ENCODE measurements at places on chromosomes 7 and 10.

DNA sequence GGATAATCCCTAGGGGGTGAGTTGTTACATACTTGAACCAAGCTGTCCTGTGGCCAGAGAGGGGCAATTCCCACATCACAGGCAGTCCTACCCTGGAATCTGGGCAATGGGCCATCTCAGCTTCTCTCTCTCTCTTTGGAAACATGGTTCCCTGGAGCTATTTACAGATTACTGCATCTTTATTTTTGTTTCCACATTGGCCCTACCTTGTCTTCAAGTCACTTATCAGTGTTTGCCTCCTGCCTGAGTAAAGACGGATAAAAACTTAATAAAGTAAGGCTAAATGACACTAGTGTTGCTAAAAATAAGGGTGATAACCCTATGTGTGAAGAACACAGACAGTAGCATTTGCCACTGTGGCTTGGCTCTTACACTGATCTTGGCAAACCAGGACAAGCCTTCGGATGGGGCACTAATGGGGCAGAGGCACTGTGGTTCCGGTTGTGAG lies 228.2 kb downstream of the GFRA1 start:
- DNase-seq: no peak

DNA sequence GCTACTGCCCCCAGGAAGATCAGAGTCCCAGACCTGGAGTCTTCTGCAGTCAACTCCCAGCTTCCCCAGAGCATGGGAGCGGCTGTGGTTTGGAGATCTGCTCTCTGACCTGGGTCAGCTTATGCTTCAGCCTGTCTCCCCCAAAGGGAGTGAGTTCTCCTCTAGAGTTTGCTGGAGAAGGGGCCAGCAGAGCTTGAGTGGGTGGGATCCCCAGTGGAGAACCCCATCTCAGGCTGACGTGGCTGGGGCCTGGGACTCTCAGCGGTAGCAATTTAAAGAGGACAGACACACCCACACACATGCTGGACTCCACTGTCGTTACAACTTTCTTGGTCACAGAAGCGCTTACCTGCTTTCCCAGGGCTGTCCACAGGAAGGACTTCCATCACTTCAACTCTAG lies 6.3 kb downstream of the UNC5B start:
- DNase-seq: no peak

DNA sequence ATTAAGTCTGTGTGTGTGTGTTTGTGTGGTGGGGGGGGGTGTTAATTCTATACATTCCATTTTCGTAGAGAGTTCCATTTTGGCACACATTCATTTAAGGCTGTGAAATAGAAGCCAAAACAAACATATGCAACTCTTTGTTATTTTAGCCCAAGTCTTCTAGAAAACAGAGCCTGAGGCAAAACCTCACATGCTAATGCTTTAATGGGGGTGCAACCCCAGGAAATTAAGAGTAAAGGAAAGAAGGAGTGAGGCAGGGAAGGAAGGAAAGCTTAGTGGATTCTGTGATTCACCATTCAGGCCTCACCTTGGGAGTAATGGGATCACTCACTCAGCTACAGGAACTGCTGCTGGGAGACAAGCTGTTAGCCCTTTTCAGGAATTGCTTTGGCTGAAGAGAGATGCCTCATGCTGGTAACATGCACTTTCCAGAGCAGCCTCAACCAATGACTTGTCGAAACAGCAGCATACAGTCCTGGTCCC lies 73.0 kb upstream of the CTTNBP2 start:
- peak; percentile 85 for DNase-seq

DNA sequence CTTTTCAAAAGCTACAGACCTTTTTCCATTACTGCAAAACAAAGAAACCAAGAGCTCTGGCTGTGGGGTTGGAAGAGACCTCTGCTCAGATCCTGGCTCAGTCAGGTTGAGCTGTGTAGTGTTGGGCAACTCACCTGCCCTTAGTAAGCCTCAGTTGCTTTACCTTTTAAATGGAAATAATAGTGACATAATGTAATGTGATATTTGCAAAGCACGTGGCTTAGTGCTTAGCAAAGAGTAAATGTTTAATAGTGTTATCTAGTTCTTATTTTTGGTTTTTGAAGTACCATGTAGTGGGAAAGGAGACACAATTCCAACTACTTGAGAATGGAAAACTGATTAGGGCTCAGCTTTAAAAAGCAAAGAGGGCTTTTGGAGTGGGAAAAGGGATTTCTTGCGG lies 100.2 kb downstream of the SVIL start:
- no peak for DNase-seq

GRCh38 chr10:11253385-11254002 lies 235.8 kb downstream of the CELF2 start:
- DNase-seq: no peak

GRCh38 chr10:49737474-49738201 lies 24.5 kb downstream of the OGDHL start:
- no peak for DNase-seq

- no peak for DNase-seq
These were observed 23.4 kb downstream of the CAMK2G start for GRCh38 chr10:73850863-73851461.

GRCh38 chr10:78944723-78945312 lies 123.9 kb upstream of the ZMIZ1 start:
- DNase-seq: peak; percentile 40

- DNase-seq: peak; percentile 61
These were observed 46.2 kb downstream of the MINDY4 start for GRCh38 chr7:30817371-30817767.

GRCh38 chr10:132476146-132477065 lies 61.2 kb upstream of the INPP5A start:
- DNase-seq: no peak

DNA sequence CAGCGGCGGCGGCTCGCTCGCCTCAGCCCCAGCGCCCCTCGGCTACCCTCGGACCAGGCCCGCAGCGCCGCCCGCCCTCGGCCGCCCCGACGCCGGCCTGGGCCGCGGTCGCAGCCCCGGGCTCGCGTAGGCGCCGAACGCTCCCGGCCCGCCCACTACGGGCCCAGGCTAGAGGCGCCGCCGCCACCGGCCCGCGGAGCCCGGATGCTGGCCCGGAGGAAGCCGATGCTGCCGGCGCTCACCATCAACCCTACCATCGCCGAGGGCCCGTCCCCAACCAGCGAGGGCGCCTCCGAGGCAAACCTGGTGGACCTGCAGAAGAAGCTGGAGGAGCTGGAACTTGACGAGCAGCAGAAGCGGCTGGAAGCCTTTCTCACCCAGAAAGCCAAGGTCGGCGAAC lies 18.2 kb upstream of the TSPAN33 start:
- DNase-seq: no peak

GRCh38 chr10:102617041-102617440 lies 27.2 kb upstream of the TRIM8 start:
- DNase-seq: no peak

DNA sequence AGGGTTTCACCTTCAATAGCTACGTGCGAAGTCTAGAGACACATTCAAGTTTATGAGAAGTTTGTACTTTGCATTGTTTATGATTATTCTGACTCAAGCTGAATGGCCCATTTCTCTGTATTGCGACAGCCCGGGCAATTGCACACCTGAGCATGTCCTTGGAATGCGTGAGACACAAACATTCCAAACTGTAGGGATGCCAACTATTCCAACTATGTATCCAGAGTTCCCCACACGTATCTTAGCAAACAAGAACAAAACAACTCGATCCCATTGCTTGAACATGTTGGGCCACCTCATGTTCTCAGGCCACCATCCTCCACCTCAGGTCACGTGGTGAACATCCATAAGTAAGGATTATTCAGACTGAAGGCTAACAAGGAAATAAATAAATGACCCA lies 51.4 kb upstream of the EGFR start:
- DNase-seq: peak; percentile 99

DNA sequence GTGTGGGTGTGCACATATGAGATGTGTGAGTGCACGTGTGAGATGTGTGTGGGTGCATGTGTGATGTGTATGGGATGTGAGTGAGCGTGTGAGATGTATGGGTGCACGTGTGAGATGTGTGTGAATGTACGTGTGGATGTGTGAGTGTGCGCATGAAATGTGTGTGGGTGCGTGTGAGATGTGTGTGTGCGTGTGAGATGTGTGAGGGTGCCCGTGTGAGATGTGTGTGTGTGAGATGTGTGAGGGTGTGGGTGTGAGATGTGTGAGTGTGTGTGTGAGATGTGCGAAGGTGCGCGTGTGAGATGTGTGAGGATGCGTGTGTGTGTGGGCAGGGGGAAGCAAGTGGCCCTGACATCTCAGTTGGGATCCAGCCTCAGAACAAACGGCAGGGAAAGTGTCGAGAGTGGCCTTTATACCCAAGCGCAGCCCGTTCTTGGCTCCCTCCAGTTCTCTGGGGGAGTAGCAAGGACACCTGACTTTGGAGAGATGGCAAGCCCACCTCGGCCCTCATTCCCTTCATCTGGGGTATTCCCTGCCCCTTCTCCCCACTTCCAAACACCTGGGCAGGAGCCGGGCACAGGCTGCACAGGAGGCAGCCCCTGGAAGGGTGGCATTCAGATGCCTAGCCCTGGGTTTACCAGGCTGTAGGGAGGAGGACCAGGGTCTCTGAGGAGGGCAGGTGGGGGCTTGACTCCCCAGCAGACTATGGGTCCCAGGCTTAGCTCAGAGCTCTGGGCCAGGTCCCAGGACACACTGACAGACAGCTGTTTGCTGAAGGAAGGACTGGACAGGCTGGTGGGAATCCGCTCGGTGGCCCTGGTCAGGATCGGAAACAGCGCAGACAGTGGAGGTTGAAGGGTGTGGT lies 31.6 kb downstream of the PPIF start:
- no peak for DNase-seq

DNA sequence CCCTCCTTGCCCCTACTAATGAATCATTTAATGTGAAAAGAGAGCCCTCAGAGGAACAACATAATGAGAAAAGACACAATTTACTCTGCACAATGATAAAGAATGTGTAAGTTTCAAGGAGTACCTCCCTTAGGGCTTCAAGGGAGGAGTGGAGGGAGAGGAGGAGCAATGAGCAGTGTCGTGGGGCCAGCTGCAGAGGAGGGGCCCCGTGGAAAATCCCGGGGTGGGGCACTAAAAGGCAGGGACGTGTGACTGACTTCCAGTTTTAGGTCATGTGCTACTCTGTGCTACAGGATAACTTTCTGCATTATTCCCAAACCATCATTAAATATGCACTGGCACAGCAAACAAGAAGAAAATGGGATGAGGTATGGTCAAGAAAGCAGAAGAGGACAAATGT lies 108.1 kb downstream of the ANLN start:
- DNase-seq: peak; percentile 48

DNA sequence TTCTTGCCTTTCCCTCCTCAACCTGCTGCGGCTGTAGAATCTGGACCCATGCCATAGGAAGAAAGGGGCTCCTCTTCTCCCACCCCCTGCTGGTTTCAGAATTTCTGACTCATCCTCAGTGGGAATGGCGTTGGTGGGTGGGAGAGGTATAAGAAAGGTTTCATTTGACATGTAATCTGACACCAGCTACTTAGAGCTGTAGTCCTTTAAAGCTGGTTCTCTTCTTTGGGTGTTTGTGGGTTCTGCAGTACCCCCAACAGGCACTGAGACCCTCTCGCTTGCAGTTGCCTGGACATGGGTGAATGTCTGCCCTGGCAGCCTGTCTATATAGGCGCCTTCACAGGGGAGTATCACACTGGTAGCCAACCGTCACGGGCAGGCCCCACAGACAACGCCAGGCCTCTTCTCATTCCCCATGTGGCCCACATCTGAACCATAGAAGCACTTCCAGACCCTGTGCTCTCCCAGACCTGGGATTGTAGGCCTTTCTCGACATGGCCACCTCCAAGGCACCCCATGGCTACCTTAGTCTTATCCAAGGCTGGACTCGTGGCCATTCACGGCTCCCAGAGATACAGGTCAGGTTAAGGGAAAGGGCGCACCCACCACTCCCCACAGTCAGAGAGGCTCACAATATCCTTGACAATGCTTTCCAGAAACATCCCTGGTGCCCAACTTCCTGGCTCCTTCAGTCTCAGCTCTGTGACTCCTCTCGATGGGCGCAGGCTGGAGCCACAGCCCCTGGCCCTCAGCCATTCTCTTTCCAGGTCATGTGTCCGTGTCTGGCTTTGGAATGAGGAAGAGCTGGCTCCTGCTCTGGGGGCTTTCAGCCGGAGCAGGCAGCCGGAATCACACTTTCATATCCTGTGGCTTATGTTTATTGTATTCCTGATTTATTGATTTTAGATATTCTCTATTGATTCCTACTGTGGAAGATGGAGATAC lies 17.5 kb downstream of the ZNF862 start:
- peak; percentile 39 for DNase-seq

GRCh38 chr7:48245751-48246472 lies 74.7 kb downstream of the ABCA13 start:
- no peak for DNase-seq

- DNase-seq: no peak
These were observed 46.6 kb downstream of the AGMO start for GRCh38 chr7:15515252-15515651.

DNA sequence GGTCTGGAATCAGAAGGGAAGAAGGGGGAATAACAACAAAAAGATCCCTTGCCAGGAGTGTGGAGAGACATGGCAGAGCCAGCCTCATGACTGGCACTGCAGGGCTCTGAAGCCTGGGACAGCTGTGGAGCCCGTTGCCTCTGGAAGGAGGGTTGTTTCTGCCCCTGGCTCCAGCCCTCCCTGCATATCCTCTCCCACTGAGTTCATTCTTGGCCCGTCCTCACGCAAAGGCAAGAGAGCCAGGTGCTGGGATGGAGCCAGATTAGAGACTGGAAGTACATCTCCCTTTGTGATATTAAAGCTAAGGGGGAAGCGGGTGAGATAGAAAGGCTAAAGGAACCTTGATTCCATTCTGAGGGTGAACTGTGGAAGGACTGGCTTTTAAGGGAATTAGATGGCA lies 141.5 kb upstream of the NPVF start:
- DNase-seq: no peak

DNA sequence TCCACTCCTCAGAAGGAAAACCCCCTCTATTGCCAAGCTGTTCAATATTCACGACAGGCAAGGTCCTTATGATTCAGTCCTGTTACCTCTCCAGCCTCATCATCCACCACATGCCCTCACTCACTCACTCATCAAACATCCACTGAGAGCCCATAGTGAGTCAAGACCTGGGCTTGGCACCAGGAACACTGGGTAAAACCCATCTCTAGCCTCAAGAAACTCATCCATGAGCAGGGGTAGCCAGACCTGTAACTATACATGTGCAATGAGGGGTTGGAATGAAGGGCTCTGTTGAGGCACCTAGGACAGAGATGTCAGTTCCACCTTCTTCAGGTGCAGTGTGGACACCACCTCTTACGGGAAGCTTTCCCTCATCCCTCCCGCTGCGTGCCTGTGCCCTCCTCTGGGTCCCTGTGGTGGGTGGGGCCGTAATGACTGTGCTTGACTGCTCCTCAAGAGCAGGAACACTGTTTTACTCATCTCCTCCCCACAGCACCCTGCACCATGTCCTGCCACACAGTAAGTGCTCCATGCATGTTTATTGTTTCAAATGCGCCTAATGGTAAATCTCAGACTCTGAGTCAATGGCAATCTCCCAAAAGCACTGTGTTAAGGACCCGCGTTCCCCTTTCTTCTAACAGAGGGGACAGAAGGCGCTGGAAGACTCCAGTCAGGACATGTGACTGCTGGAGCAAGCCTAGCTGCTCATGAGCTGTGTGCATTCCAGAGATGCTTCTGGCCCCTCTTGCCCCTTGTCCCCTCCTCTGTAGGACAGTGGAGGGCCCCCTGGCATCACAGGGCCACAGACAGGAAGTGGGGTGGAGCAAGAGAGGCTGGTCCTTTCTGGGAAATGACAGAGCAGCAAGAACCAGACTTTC lies 95.4 kb downstream of the HIPK2 start:
- peak; percentile 94 for DNase-seq
